Neural progenitor cell (in vitro differentiated cells): ENCODE measurements at places on chromosomes 12 and 14. TPM values are rescaled to one million over a fixed set of nuclear protein-coding genes. Genes with fewer than 3 reads are reported as not detected.

- no peak for DNase-seq
Measured at GRCh38 chr12:52658196-52658595, 6.2 kb upstream of the KRT2 start.

Gene SPRYD4
- 2.6 and 3.0 TPM in 2 replicates for total RNA-seq

- no peak for DNase-seq
Measured at GRCh38 chr12:19234981-19235871, 105.7 kb downstream of the PLEKHA5 start.

Gene REP15
- total RNA-seq: 0.34 and 0.45 TPM in 2 replicates

Gene TAS2R20
- 6.4 and 7.4 TPM in 2 replicates for total RNA-seq

Gene SERPINA6
- not detected in 2 replicates for total RNA-seq

DNA sequence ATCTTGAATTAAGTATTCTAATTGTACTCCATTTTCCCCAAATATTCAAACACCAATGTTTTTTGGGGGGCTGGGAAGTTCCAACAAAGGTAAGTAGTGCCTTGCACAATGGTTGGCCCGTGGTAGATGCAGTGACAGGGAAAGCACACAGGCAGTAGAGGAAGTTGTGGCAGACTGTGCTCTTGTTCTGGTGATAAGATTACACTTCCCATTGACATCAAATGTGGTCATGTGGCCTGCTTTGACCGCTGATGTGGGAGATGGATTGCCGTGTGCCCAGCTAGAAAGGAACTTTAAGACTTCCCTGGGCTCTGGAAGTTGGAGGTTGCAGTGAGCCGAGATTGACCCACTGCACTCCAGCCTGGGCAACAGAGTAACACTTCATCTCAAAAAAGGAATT lies 223.8 kb downstream of the VRK1 start:
- no peak for DNase-seq

Gene LRRC10
- not detected in 2 replicates for total RNA-seq

DNA sequence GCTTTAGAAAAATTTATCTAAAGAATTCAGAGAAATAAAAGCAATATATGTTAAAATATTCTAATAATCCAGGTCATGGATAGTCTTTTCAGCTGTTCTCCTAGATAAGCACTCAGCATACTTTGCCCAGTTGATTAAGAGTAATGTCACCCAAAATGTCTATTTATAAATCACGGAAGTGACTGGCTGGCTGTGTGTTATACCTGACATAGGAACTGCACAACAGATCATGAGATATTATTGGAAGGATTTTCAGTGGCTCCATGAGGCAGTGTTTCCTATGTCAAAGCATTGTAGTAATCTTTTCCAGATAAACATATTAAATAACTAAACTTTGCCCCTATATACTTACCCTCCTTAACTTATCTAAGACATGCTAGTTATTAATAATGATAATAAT lies 128.8 kb downstream of the ITPR2 start:
- no peak for DNase-seq

Gene CIROP
- total RNA-seq: 0.06 TPM in 1 of 2 replicates, not detected in the other

Gene KRT2
- not detected in 2 replicates for total RNA-seq

Gene FAM186B
- total RNA-seq: 0.25 TPM in 1 of 2 replicates, not detected in the other

GRCh38 chr12:132583736-132584135 lies 26.6 kb downstream of the LRCOL1 start:
- peak; percentile 85 for DNase-seq

Gene PTPRO
- total RNA-seq: 3.7 and 5.8 TPM in 2 replicates

DNA sequence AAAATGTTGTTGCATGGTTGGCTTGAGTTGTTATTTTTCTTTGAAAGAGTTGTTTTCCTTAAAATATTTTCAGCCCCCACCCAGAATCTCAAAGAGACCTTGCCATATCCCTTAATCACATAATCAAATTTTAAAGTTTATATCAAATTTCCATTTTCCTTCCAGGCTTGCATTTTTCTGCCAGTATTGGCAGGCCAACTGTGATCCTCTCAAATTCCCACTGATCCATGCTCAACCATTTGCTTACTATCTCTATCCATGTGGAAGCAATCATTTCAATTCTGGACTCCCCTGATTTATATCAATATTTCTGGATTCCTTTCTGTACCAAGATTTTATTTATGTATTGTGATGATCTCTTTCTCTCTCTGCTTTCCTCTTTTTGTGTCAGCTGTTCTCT lies 64.2 kb upstream of the PYGL start:
- no peak for DNase-seq

Gene CLEC7A
- total RNA-seq: not detected in 2 replicates

GRCh38 chr14:28765831-28766468 lies 637 bp upstream of the FOXG1 start:
- peak; percentile 68 for DNase-seq

DNA sequence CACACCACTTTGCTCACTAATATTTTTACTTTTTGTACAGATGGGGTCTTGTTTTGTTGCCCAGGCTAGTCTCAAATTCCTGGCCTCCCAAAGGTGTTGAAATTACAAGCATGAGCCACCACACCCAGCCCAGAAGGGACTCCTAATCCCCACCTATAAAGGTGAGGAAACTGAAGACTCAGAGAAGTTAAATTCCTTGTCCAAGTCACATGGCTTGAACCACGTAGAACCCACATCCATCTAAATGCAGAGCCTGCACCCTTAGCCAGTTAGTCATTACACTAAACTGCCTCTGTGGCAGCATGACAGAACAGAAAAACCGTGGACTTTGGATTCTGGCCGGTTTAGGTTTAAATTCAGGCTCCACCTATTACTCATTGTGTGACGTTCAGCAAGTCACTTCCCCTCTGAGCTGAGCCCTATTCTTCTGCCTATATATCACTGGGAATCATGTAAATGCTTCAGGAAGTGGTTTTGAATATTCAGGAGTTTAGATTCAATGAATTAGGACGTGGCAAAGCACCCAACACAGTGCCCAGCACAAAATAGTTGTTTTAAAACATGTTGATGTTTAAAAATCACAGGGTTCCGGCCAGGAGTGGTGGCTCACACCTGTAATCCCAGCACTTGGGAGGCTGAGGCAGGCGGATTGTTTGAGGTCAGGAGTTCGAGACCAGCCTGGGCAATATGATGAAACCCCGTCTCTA lies 3.0 kb upstream of the CORO1C start:
- DNase-seq: no peak

GRCh38 chr12:124370384-124370783 lies 75.5 kb downstream of the RFLNA start:
- DNase-seq: no peak

Gene VPS33A
- total RNA-seq: 26.1 and 42.0 TPM in 2 replicates

Gene P2RX7
- total RNA-seq: 0.46 and 0.71 TPM in 2 replicates

Gene HOTAIR
- total RNA-seq: not detected in 2 replicates

Gene TMED8
- total RNA-seq: 19.1 and 23.5 TPM in 2 replicates

DNA sequence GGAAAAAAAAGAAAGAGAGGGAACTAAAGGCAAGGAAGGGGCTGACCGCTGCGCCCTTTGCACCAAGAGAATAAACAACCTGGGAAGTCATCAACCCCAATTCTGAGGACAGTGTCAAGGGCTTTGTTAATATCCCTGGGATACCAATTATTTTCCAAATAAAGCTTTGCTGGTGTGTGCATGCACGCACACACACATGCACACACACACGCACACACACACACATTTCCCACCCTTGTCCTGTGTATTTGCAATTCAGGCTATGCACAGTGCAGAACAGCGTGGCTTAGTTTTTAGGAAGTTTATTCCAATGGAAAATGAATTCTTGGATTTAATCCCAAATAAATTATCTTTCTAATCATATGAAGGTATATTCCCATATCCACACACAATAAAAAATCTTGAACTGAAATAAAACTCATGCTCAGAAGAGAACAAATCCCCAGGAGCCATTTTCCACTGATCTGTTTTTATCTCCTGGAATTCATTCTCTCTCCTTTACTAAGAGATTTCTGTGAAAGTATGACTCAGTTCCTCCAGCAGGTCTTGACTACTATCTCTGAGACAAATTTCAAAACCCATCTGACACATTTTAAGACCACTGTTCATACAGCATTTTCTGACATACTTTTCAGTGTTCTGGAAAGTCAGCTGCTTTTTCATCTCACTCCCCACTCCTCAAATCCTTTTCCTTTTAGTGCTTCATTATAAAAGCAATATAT lies 334.4 kb upstream of the ATP2B1 start:
- no peak for DNase-seq

Gene NPFF
- not detected in 2 replicates for total RNA-seq

GRCh38 chr12:57332646-57333312 lies 81.8 kb upstream of the STAC3 start:
- DNase-seq: no peak

GRCh38 chr12:126160912-126161311 lies 1095.7 kb downstream of the AACS start:
- DNase-seq: no peak

DNA sequence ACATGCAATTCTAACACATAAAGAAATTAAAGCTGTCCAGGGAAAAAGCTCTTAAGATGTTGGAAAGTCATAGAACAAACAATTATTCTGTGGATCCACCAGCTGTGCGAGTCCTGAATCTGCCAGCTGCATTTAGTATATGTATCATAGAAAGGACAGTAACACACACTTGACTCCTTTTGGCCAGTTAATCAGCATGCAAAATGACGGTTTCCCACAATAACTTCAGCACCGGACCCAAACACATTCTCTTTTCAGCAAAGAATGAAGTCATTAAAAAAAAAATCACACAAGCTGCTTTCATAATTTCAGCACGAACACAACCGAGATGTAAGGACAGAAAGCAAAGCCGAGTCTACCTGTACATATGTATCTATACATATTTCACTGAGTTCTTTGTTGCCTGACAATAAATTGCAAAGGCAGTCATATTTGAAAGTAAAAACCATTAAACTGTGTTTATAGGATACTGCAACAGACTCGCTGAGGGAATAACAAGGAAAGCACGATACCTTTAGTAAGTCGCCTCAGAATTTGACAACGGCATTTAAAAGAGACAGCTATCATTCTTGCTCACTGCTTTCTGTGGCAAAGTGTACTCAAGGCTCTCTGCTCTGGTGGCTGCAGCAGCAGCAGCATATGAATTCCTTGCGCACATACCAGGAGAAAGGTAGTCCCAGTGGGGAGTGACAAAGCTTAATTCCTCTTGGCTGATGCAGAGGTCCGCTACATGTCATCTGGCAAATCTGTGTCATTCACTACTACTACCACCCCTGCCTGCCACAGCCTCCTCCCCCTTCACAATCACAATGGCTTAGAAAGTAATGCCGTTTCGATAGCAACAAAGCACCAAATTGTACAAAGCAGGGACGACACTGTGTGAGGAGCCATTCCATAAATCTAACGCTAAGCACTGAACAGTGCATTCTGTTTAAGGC lies at the start of gene GRIP1:
GRIP1 (minus strand) TSS at position 739 of the 938 bp plus-strand sequence; CDS start at position 567, 172 bp downstream.
- peak; percentile 61 for DNase-seq

- DNase-seq: no peak
Measured at GRCh38 chr12:53560351-53560750, 53.1 kb upstream of the NPFF start.

- peak; percentile 61 for DNase-seq
Measured at GRCh38 chr14:93648440-93649168, 139.7 kb downstream of the PRIMA1 start.

DNA sequence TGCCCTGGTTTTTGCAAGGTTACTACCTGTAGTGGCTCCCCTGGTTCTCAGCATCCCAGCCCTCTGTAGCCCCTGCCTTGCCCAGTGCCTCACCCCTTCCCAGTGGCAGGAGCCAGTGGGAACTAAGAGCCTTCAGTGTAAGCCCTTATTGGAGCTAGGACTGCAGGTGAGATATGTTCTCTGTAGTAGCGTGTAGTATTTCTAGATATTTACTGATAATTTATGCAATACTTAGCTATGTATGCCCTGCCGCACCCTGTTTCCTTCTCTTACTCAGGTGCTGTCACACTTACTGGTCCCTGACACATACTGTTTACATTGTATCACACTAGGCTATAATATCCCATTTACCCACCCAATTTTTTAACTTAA lies 3.6 kb downstream of the BMAL2 start:
- no peak for DNase-seq

DNA sequence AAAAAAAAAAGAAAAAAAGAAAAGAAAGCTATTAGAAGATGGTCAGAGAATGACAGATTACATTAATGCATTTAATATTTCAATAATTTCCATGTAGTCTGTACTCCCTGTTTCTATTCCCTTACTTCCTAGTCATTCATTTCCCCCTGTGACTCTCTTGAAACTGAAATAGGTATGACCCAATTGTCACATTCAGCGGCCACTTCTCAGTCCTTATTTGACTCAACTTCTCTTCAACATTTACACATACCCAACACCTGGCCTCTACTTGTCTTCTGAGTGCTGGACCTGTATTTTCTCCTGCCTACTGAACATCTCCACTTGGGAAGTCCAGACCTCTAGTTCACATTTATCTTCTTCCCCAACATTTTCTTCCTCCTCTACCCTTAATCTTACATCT lies 7.2 kb downstream of the EEA1 start:
- no peak for DNase-seq

- DNase-seq: no peak
Measured at GRCh38 chr14:103286460-103286859, 47.6 kb upstream of the EIF5 start.

GRCh38 chr14:87492561-87492960 lies 500.4 kb downstream of the GALC start:
- DNase-seq: no peak

Gene CCDC38
- 0.12 and 0.13 TPM in 2 replicates for total RNA-seq

Gene ARL1
- total RNA-seq: 47.5 and 89.8 TPM in 2 replicates

Gene PMCH
- total RNA-seq: not detected in 2 replicates

GRCh38 chr12:17215759-17216570 lies 610.0 kb upstream of the LMO3 start:
- DNase-seq: peak; percentile 32

Gene PRKAB1
- 24.5 and 25.3 TPM in 2 replicates for total RNA-seq

DNA sequence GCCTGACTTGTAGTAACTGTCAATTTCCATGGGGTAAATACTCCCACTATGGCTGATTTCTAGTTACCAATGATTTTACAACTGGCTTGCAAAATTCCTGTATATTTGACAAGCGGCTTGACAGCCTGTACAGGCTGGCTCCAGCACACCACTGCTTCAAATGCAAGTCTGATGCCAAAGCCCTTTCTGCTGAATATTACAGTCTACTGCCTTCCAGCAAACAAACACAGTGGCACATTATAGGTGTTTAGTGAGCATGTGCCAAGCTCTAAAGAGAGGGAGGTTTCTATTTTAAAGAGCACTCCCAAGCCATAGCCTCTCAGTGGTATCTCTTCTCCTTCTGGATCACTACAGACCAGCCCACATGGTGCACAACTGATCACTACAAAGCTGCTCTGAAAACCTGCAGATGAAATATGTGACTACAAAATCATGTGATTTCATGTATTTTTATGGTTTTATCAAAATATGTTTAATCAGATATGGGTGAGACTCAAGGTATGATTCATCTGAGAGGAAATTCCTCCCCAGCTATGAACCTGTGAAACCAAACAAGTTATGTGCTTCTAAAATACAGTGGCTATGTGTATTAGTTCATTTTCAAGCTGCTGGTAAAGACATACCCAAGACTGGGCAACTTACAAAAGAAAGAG lies 101.5 kb downstream of the RPAP3 start:
- DNase-seq: no peak

Gene FAM90A1
- 0.09 TPM in 1 of 2 replicates, not detected in the other for total RNA-seq
